COR-L47 (cell line): ENCODE measurements at places on chromosomes 1 and 21.
A peak's percentile ranks its signal among the peaks of the same experiment; 100 is the strongest.

DNA sequence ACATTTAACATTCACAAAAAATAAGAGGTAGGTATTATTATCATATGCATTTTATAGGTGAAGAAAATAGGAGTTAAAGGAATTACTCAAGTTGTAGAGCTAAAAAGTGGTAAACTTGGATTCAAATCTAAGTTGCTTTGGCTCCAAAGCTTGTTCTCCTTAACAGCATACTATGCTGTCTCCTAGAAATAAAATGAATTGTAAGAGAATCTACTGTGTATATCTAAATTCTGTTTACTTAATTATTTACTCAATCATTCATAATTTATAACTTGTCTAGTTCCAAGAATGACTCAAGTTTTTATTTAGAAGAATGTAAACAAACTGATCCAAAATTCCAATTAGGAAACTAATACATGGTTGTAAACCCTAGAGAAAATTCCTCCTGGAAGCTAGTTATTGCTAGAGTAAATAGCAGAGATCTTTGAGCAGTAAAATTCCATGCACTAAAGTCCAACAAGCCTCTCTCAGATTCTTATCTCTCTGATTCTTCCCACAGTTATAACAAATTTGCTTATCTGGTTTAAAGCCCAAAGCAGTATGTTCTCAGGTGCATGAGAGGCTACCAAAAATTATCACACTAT lies 132.5 kb upstream of the DPT start:
- DNase-seq: no peak

- peak; percentile 12 for DNase-seq
Observed at GRCh38 chr1:32448773-32449456, 16.0 kb upstream of the ZBTB8B start.

DNA sequence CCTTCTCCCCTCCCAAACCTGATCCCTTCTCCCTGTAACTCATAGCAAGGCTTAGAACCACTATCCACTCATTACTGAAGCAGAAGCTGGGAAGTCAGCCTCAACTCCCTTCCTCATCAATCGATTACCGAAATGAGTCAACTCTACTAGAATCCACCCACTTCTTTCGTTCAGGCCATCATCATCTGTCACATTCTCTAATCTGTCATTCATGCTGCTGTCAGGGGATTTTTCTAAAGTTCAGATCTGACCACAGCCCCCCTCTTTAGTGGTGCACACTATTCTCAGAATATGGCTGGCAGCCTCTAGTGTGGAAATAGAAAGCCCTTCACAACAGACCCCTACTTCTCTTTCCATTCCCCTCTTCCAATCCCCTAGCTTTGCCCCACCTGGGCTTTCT lies 5.1 kb downstream of the NT5C1A start:
- DNase-seq: no peak

DNA sequence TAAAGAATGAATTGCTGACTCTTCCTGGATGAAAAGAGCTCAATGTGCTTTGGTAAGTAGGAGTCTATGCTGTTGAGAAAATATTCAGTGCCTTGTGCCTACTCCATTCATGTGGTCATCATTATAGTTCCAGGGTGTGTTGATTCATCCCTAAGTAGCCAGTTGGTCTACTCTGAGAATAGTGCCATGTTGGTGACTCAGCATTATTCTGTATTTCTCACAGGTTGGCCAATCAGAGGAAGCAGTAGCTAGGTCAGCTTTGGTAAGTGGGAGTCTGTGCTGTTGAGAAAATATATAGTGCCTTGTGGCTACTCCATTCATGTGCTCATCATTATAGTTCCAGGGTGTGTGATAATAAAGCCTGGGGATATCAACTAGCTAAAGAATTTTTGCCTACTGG lies 397.3 kb downstream of the AGBL4 start:
- DNase-seq: no peak

DNA sequence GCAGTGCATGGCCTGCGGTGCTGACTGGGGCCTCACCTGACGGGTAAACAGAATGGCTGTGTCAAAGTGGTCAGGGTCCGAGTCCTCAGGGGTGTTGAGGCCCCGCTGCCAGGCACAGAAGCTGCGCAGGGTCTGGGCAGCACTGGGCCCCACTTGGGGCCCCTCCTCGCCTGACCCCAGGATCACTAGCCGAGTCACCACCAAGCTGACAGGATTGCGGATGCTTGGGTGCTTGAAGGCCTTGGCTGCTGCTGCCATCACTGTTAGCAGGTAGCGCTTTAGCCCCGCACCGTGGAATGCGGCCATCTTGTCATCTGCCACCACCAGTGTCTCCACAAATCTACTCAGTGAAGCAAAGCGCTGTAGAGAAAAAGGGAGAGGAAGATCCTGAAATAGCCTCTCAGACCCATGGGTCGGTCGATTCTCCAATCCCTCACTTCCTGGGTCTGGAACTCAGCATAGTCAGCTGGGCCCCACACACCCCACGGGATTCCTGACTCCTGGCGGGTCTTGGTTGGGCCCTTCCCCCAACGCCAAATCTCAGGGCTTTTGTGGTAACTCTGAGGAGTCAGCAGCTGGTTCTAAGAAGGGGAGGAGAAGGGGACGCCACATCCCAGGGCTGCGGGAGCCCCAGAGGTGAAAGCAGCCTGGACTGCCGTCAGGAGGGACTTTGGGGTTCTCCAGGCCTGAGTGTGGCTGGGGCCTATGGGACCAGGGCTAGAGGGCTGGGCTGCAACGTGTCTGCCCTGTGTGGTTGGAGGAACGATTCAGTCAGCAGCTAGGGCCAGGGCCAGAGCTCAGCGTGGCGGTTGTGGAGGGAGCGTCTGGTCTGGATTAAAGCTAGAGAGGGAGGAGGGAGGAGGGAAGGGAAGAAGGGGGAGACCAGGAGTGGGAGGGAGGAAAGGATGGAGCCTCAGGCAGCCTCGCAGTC lies 2.1 kb downstream of the ADAMTS4 start:
- DNase-seq: no peak

DNA sequence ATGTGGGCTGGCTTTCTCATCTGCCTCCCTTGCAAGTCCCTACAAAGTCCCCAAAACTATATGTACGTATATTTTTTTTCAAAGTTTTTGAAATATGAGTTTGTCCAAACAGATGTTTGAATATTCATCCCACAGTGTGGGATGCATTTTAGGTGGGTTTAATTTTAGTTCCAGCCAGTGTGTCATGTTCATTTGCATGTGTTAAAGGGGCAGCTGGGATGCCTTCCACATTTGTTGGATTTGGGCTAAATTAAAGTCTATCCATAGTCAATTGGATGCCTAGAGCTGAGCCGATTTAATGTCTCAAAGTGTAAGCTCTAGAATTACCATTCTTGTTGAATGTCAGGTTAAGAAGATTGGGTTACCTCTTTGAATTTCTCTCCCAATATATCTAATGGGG lies 139.2 kb downstream of the GALNT2 start:
- DNase-seq: no peak

DNA sequence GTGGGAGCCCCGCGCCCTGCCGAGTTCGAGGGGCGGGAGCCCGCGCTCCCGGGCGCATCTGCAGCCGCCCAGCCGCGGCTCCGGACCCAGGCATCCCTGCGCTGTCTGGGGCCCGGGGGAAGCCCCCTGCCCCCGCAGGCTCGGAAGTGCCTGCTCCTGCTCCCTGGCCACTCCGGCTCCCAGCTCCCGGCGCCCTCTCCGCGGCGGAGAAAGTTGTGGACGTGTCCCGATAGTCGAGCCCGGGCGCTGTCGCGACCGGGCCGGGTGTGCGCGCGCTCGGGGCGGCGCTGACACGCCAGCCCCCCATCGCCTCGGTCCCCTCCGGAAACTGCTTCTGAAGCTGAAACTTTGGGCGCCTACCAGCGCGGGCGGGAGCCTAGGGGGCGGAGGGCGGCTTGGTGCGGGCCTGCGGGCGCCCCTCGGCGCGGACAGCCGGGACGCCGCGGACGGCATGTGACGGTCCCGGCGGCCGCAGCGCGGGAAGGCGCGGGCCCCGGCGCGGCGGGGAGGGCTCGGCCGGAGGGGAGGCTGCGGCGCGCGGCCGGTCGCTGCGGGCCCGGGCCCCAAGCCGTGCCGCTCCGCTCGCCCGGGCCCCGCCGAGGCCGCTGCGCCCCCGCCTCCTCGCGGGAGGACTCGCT lies 515 bp downstream of the MAN1C1 start:
- DNase-seq: no peak

DNA sequence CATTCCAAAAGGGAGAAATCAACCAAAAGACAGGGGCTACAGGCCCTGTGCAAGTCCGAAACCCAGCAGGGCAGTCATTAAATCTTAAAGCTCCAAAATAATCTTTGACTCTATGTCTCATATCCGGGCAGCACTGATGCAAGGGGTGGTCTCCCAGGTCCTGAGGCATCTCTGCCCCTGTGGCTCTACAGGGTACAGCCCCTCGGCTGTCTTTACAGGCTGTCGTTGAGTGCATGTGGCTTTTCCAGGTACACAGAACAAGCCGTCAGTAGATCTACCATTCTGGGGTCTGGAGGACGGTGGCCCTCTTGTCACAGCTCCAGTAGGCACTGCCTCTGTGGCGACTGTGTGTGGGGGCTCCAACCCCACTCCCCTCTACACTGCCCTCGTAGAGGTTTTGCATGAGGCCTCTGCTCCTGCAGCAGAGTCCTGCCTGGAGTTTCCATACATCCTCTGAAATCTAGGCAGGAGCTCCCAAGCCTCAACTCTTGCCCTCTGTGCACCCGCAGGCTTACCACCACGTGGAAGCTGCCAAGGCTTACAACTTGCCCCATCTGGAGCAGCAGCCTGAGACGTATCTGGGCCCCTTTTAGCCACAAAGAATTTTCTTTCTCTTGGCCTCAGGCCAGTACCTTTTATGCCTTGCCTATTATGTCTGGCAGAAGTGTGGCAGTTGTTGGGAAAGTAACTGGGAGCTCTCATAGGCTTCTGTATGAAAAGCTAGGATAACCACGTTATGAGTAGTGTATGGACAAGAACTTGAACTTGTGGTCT lies 52.5 kb downstream of the POU2F1 start:
- peak; percentile 10 for DNase-seq

DNA sequence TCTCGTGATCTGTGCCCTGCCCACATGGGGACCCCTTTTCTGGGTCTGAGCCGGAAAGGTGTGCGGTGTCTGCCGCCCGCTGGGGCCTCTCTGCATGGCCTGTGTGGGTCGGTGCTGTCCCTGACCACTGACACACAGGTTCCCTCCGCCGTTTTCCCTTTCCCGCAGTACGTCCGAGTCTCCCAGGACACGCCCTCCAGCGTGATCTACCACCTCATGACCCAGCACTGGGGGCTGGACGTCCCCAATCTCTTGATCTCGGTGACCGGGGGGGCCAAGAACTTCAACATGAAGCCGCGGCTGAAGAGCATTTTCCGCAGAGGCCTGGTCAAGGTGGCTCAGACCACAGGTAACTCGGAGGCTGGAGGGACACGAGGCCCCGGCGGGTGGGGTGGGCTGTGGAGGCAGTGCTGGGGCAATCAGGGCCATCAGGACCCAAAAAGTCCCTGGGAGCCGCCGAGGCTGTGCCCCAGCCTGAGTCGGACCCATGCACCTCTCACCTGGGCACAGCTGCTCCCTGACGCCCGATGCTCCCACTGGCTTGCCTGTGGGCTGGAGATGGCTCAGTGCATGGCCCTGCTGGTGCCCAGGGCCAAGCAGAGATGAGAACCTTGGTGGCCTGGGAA lies 13.3 kb downstream of the TRPM2 start:
- no peak for DNase-seq

DNA sequence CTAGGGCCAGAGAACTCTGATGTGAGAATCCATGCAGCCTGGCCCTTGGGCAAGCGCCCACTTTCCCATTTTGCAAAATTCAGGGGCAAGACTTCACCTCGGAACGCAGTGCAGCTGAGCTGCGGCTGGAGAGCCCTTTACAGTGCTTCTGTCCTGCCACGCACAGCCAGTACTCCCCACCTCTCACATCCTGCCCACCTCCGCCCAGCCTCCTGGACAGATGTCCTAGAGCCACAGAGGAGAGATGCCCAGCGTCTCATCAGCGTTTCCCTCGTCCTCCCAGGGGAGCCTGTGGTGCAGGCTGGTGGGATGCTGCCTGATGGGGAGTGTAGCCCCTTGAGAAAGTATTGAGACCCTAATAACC lies 29.6 kb downstream of the RUNX3 start:
- no peak for DNase-seq

- no peak for DNase-seq
Observed at GRCh38 chr1:107574044-107574443, 390.9 kb downstream of the VAV3 start.

GRCh38 chr1:85602571-85602970 lies 22.0 kb downstream of the CCN1 start:
- DNase-seq: no peak

DNA sequence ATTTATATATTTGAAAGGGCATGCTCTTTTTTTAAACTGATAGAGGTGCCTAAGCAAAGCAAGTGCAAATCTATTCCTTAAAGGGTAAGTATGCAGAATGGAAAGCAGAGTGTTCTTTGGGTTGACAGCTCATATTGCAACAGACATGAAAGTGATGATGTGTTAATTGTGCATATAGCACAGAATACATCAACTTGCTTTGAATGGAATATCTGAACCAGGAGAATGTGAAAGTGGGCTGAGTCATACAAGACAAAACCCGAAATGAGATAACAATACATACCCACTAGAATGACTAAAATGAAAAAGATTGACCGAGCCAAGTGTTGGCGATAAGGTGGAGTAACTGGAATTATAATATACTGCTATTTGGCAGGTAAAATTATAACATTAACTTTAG lies 4.3 kb downstream of the CR1 start:
- no peak for DNase-seq

DNA sequence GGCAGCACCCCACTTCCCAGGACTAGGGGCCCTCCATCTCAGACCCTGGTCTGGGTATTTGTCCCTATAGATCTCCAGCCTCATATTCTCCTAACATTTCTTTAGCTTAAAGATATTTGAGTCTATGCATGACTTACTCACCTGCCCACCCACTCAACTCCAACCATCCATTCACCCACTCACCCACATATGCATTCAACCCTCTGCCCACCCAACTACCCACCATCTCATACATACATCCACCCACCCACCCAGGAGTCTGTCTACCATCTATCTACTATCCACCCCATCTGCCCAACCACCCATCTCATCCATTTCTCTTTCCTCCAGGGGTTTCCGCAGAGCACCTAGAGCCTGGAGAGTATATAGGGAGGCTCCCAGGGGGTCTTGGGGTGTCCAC lies 42.7 kb downstream of the FAAH start:
- no peak for DNase-seq

- DNase-seq: no peak
Observed at GRCh38 chr1:113681596-113682337, 77.5 kb downstream of the PHTF1 start.

DNA sequence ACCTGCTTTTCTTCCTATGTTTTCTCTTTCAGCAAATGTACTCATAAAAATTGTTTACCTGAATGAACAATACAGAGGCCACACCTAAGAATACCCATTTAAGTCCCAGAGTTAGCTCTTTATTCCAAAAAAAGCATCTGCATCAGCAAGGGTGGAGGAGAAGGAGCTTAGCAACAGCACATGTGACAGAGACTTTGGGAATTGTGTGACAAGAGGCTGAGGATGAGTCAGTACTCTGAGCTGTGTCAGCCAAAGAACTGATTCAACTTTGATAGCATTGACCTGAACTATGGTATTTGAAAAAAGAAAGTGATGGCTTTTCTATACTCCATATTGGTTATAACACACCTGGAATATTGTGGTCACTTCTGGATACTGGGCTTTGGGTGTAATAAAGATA lies 162.7 kb downstream of the ZNF648 start:
- DNase-seq: no peak

GRCh38 chr1:17958704-17959103 lies 148.9 kb upstream of the IGSF21 start:
- DNase-seq: no peak

GRCh38 chr1:17582124-17582774 lies 42.8 kb downstream of the ARHGEF10L start:
- DNase-seq: no peak
